Heart right ventricle (tissue), 16 donors: ENCODE measurements at places on chromosomes 16 and 17. TPM values are rescaled to one million over a fixed set of nuclear protein-coding genes. Genes with fewer than 3 reads are reported as not detected.
A peak's percentile ranks its signal among the peaks of the same experiment; 100 is the strongest.

DNA sequence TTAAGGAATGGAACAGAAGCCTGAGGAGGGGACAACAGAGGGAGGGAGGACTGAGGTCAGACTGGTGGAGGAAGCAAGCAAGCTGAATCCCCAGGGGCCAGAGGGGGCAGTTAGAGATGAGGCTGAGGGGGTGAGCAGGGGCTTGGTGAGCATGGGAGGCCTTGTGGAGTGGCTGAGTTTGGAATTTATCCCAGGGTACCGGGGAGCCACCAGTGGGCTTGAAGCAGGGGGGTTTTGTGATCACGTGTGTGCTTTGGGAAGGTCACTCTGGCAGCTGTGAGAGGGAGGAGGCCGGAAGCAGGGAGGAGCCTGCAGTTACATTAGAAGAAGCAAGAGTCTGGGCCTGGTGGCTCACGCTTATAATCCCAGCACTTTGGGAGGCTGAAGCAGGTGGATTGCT, 9.8 kb upstream of the CTCF start:
- H3K27ac ChIP-seq = peak overlapping the region; percentile 80
- peaks cover 18% of the 10 kb centered on the region for H3K4me1 ChIP-seq
- no peak overlapping the region for H3K4me3 ChIP-seq
- no peaks in the 10 kb centered on the region for H3K27me3 ChIP-seq
- no peaks in the 10 kb centered on the region for H3K36me3 ChIP-seq
- peak; percentile 52 for DNase-seq

- H3K27ac ChIP-seq = no peak overlapping the region
- H3K36me3 ChIP-seq = no peaks in the 10 kb centered on the region
- no peak for DNase-seq
- no peak overlapping the region for H3K4me3 ChIP-seq
These were observed 350.2 kb upstream of the CDH8 start for GRCh38 chr16:62386411-62386810.

Gene CNGB1
- total RNA-seq = not detected

GRCh38 chr16:17380613-17381012, 90.1 kb downstream of the XYLT1 start:
- no peaks in the 10 kb centered on the region for H3K36me3 ChIP-seq
- H3K4me3 ChIP-seq = no peak overlapping the region
- no peaks in the 10 kb centered on the region for H3K27me3 ChIP-seq
- H3K4me1 ChIP-seq = peaks cover 29% of the 10 kb centered on the region

DNA sequence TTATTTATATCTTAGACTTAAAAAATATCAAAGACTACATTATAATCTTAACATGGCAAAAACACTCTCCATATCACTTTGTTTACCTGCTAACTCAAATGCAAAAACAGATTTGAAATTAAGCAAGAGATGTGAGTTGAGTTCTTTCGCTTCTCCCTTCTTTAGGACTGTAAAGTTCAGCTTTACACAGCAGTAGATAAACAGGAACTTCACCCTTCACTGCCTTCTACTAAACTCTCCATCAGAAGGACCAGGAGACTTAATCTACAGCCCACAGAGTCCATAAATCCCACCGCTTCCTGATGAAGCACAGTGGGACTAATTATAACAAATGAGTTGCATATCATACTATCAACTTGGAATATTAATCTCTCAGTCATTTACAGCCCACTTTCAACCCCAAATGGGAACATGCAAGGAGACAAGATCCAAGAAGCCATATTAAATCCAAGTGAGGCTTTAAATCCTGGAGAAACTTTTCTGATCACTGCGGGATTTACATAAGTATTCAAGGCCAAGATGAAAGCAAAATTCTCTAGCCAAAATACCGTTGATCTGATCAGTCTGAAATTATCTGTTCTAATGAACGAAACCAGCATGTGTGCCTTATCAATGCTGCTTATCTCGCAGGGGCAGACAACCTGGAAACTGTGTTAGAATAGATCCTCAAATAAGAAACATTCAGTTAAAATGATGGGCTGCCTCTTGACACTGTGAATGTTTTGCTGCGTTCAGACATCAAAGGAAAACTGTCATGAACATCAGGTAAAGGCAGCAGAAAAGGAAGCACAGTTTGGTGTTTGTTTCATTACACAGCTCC, 1.6 kb downstream of the AMFR start:
- peak overlapping the region; percentile 79 for H3K4me3 ChIP-seq
- peak overlapping the region; percentile 91 for H3K27ac ChIP-seq
- DNase-seq = no peak
- no peaks in the 10 kb centered on the region for H3K27me3 ChIP-seq
- H3K4me1 ChIP-seq = peaks cover 31% of the 10 kb centered on the region

DNA sequence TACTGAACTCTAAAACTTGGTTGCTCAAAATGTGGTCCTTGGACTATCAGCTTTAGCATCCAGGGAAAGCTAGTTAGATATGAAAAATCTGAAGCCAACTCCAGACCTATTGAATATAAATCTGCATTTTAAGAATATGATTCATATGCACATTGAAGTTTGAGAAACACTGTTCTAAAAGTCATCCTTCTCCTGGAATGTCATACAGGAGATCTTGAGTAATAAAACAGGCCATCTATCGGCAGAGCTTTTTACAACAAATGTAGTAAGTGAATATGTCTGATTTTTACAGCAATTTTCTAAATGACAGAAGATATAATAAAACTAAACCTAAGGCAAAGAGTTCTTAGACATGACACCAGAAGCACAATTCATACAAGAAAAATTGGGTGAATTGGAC, 140.4 kb downstream of the PMP22 start:
- no peaks in the 10 kb centered on the region for H3K4me1 ChIP-seq
- H3K36me3 ChIP-seq = no peaks in the 10 kb centered on the region
- H3K27ac ChIP-seq = no peak overlapping the region
- H3K27me3 ChIP-seq = no peaks in the 10 kb centered on the region

DNA sequence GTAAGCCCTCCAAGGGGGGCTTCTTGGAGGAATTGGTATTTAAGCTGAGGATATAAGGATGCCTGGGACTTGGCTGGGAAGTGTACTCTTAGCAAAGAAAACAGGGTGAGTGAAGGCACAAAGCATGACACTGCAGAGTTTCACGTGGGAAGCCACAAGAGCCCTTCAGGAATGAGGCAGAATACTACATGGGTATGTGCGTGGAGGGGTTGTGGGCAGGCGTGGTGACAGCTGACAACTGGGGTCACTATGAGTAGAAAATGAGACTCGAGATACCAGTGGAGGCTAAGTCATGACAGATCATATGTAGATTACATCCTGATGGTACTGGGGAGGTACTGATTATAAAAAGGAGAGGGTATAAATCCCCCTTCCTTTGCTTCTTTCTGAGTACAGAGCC, 78.1 kb upstream of the XYLT1 start:
- no peak overlapping the region for H3K27ac ChIP-seq
- H3K36me3 ChIP-seq = no peaks in the 10 kb centered on the region
- H3K4me3 ChIP-seq = no peak overlapping the region
- no peaks in the 10 kb centered on the region for H3K4me1 ChIP-seq
- peaks cover 6% of the 10 kb centered on the region for H3K27me3 ChIP-seq

- H3K4me3 ChIP-seq = no peak overlapping the region
- no peak overlapping the region for H3K27ac ChIP-seq
- DNase-seq = no peak
These were observed 59.1 kb downstream of the PRMT7 start for GRCh38 chr16:68369697-68370580.

Gene HEXIM2
- 4.6 TPM for total RNA-seq

Gene GALR2
- total RNA-seq = not detected

- DNase-seq = peak; percentile 56
- H3K36me3 ChIP-seq = no peaks in the 10 kb centered on the region
- no peak overlapping the region for H3K4me3 ChIP-seq
- H3K27me3 ChIP-seq = no peaks in the 10 kb centered on the region
- H3K4me1 ChIP-seq = no peaks in the 10 kb centered on the region
- H3K27ac ChIP-seq = no peak overlapping the region
These were observed 398.5 kb downstream of the HAPSTR1 start for GRCh38 chr16:9489835-9490467.

Gene PIMREG
- 0.90 TPM for total RNA-seq

Gene RARA
- total RNA-seq = 14.4 TPM

DNA sequence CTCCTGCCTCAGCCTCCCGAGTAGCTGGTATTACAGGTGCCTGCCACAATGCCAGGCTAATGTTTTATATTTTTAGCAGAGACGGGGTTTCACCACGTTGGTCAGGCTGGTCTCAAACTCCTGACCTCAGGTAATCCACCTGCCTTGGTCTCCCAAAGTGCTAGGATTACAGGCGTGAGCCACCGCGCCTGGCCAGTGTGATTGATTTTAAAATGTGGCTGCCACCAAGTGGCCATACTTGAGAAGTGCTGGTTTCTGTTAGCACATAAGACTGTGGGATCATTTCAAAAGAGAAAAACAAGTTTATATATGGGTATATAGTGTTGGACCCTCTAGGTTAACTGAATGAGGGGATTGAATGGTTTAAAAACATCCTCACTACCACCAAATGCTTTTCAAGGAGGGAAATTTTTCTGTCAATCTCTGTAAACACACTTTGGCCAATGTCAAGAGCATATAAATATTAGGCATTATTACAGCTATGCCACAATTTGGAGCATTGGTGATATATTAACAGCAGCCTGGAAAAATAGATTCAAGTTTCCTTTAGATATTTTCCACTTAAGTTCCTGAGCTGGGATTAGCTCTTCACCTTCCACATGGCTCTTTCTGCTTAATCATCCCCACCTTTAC, 13.5 kb upstream of the DHRS13 start:
- no peaks in the 10 kb centered on the region for H3K27me3 ChIP-seq
- peaks cover 91% of the 10 kb centered on the region for H3K36me3 ChIP-seq
- H3K27ac ChIP-seq = no peak overlapping the region
- peaks cover 10% of the 10 kb centered on the region for H3K4me1 ChIP-seq

DNA sequence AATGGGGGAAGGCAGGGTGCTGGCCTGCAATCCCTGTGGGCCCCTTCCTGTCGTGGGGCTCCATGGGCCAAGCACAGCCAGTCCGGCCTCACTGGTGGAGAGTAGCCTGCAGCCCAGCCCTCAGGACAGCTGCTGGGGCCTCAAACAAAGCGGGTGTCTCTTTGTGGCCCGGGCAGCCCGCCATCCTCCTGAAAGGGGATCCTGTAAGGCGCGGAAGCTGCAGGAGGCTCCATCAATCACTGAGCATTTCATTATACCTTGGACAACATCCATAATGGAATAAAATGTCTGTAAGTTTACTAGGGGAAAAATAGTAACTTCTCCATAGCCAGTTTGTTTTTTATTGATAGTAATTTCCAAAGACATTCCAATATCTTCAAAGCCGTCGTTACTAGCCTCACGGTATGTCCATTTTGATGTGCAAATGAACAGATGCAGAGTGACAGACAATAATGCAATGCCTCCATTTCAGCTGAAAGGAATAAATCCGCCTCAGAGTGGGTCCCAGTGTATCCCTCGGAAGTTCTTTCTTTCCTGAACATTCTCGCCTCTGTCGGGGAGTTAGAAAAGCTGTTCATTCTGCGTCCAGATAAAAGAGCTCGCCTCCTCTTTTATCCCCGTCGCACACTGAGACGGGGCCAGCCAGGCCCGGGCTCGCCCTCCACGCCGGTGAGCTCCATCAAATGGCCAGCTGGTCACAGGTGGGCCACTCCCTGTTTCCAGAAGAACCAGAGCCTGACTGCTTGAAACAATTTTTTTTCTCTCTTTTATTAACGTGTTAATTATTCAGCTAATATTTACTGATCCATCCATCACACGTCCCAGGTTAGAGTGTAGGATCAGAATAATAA, 14.4 kb downstream of the WSCD1 start:
- no peaks in the 10 kb centered on the region for H3K4me1 ChIP-seq
- no peak overlapping the region for H3K4me3 ChIP-seq
- H3K27ac ChIP-seq = no peak overlapping the region
- H3K27me3 ChIP-seq = no peaks in the 10 kb centered on the region

DNA sequence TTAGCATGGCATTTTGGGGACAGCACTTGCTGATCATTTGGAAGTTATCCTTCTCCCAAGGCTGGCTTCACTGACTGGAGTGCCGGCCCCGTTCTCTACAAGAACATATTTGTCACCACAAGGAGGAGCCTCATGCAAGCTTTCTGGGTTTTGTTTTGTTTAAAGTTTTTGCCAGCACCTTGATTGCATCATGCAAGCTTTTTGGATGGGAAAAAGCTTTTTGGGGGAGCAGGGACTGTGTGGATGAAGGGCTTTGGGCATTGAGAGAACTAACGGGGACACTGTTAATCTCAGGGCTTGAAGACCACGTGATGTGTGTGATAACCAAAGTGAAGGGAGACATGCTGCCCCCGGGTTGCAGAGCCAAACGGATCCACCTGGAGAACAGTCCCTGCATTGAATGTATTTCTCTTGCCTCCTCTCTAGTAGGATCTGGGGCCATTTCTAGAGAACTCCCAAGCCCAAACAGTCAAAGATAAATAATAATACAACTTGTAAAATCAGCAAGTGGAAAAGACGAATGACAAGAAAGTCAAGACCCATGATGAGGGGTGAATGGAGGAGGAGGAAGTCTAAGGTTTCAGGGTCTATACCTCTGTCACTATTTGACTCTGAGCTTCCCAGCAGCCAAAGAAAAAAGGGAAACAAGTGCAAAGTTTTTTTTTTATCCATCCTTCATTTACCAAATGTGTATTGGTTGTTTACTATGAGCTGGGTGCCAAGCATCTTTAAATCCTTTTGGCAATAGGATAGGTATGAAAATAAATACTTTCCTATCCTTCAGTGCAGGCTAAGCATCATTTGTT, 17.2 kb downstream of the TMEM114 start:
- no peaks in the 10 kb centered on the region for H3K4me1 ChIP-seq
- no peak overlapping the region for H3K4me3 ChIP-seq
- peaks cover 52% of the 10 kb centered on the region for H3K27me3 ChIP-seq
- no peak overlapping the region for H3K27ac ChIP-seq
- no peaks in the 10 kb centered on the region for H3K36me3 ChIP-seq
- no peak for DNase-seq

DNA sequence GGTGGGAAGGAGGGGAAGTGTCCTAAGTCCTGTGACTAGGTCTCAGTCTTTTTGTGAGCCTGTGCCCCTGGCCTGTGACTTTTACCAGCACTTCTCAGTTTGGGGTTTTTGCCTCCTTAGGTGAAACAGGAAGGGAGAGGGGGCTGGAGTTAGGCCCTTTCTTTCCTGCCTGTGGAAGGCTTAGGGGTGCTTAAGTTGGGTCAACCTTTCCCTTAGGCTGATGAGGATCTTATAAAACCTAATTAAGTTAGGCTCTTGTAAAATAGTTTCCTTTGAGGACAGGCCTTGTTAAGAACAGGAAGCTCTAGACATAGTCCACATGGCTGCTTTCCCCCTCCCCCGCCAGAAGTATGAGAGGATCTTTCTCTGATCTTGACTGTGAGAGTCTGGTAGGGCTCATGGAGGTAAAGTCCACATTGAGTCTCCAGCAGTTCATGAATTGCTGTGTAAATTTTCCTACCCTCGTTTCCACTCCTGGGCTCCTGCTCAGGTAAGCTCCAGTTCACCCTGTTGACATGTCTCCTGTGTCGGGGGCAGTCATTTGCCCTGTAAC, 17.0 kb upstream of the DNASE1 start:
- no peak for DNase-seq
- H3K36me3 ChIP-seq = peaks cover 22% of the 10 kb centered on the region
- H3K27ac ChIP-seq = no peak overlapping the region
- H3K4me1 ChIP-seq = no peaks in the 10 kb centered on the region
- no peaks in the 10 kb centered on the region for H3K27me3 ChIP-seq

- H3K27ac ChIP-seq = no peak overlapping the region
- H3K4me3 ChIP-seq = no peak overlapping the region
- peaks cover 27% of the 10 kb centered on the region for H3K4me1 ChIP-seq
- no peak for DNase-seq
- H3K36me3 ChIP-seq = peaks cover 100% of the 10 kb centered on the region
- H3K27me3 ChIP-seq = no peaks in the 10 kb centered on the region
These were observed 6.9 kb downstream of the ALYREF start for GRCh38 chr17:81884520-81884919.
